RKO (cell line): ENCODE measurements at places on chromosomes 4 and X.

DNA sequence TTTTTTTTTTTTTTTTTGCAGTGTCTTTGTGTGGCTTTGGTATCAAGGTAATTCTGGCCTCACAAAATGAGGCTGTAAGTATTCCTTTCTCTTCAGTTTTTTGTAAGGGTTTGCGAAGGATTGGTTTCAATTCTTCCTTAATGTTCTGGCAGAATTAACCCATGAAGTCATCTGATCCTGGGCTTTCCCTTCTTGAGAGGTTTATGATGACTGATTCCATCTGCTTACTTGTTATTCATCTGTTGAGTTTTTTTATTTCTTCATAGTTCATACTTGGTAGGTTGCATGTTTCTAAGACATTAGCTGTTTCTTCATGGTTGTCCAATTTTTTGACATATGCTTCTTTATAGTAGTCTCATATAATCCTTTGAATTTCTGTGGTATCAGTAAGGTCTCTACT is 181.4 kb upstream of the PDE5A start:
- no peak for DNase-seq

- no peak for DNase-seq
Measured at GRCh38 chr4:81965454-81965853, 408.3 kb downstream of the HNRNPD start.

DNA sequence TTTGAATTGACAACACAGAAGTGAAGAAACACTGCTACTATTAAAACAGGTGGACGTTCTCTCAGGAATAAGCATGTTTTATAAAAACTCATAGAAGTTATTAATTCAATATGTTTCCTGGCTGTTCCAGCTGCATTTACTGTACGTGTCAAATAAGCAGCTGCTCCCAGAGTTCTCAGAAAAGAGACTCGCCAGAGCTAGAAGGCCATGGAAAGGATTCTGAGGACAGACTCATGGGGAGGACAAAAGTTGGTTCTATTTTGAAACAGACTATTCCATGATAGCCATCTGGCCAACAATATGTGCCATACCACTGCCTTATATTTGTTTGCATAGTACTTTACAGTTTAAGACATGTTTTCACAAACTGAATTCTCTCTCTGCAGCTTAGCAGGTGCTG is 136.5 kb downstream of the NR3C2 start:
- no peak for DNase-seq

GRCh38 chr4:169907705-169908104 is 118.5 kb downstream of the MFAP3L start:
- no peak for DNase-seq

- DNase-seq = no peak
Measured at GRCh38 chr4:112897543-112897942, 151.9 kb upstream of the ANK2 start.

DNA sequence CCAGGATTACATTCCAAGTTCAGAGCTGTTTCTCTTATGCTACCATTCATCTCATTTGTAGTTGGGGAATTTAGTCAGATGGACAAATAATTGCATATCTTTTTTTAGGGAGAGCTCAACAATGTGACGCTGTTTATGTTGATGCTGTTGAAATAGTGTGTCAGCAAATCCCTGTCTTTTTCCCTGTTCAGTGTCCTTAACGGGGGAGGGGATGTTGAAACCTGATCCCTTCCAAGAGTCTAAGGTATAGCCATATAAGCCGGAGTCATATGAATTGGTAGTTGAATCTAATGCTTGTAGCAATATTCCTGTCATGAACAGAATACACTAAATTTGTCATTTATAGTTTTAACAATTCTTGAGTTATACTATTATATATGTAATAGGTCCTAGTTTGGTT is 293.5 kb upstream of the FAT1 start:
- no peak for DNase-seq

GRCh38 chr4:6198768-6199421 is 1.5 kb downstream of the JAKMIP1 start:
- DNase-seq = no peak

GRCh38 chr4:158035662-158036195 is 137.1 kb downstream of the GASK1B start:
- no peak for DNase-seq

DNA sequence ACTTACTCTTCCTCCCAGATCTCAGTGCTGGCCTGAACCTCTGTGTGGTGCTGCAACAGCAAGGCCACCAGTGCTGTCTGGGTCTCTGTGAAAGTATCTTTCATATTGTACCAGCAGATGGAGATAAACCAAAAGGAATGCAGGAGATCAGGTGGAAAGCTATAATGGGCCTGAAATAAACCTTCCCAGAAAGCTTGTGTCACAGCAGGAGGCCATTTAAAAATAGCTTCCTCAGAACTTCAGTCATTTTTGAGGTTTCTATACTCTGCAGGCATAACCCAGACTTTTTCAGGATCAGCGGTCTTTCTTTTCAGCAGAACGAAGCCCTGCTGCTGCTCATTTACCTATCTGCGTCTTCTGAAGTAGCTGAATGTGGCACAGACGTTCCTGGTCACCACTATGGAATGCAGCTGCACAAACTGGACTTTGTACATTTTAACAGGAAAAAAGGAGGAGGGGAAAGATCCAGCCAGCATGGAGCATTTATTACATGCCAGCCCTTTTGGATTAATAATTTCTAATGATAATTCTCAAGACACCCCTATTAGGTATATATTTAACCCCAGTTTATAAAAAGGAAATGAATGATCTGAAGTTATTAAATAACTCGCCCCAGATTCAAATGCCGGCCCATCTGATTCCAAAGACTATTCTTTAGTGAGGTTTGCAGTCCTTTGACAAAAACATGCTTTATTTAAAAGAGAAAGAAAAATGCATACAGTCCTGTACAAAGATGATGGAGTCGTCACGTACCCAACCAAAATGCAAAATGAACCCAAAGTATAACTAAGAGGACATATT is 119.7 kb downstream of the NFKB1 start:
- peak; percentile 85 for DNase-seq

DNA sequence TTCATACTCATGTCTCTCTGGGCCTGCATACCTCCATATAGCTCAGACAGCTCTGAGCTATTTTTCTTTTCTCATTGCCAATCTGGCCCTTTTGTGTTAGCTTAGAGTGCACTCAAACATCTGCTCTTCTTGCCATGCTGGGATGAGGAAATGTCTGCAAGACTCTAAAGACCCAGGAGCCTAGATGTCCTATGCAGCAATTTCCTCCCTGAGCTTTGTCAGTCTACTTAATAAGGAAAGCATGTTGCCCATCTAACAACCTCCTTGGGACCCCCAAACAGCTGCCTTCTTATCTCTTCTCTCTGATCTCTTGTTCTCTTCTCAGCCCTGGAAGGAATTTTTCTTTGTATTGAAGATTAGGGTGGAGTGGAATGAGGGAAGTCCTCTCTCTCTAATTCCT is 69.2 kb downstream of the UCHL1 start:
- no peak for DNase-seq

DNA sequence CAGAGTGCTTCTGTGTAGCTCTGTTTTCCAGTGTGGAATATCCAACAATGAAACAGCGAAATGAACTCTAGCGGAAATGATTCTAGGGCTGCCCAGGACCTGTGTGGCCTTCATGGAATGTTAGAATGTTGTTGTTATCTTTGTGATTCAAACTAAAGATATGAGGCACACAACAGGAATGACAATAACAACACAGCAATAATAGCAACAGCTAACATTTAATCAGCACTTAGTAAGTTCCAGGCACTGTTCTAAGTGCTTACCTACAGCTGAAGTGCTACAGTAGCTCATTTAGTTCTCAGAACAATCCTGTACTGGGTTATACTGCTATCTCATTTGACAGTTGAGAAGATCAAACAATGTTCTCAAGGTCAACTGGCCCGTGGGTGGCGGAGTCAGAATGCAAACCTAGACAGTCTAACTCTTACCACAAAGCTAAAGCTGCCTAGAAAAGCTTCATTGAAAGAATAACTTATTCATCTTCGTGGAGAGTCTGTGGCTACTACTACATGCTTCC is 63.7 kb downstream of the MAML3 start:
- no peak for DNase-seq

DNA sequence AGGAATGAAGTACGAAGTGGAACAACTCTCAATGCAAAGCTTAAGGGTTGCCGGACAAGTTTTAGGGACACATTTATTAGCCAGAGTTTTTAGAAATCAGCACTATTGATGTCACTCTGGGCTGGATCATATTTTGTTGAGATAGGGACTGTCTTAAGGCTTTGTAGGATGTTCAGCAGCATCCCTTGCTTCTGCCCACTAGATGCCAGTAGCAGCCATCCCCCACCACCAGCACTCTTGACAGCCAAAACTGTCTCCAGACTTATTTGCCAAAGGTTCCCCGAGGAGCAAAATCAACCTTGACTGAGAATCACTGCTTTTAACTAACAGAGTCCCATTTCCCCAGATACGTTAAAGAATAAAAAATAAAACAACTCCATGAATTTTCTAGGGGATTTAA is 1497.3 kb downstream of the STIM2 start:
- DNase-seq = peak; percentile 44

DNA sequence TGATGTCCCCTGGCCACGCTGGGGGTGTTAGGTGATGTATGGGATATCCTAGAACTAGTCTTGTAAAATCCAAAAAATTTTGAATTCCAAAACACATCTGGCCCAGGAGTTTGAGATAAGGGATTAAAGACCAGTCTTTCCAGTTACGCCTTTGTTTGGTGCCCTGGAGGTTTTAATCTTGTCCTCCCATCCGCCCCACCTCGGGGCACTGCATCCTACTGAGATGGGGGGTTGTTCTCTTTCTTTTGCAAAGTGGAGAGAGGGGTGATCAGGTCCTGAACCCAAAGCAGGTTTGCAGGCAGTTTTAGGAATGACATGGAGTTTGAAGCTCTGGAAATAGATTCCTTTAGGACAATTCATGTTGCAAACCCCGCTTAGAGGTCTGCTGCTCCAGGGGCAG is 1.8 kb downstream of the SUV39H1 start:
- DNase-seq = no peak

- DNase-seq = no peak
Measured at GRCh38 chr4:140738139-140738538, 18.0 kb downstream of the TBC1D9 start.

DNA sequence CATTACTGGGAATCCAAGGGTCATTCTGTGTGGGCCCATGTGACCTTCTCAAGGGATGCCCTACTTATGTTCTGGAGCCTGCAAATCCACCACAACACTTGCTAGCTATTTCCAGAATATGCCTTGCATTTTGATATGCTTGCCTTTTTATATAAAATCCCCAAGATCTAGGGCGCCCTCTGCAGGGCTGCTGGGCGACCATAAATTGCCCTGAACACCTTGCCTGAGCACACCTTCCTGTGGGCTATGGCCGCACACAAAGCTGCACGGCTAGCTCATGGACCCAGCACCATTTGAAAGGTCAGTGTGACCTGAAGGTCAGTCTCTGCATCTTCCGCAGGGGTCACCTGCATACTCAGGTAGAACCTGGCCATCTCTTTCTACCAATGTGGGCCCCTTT is 311.7 kb downstream of the NLGN4X start:
- DNase-seq = peak; percentile 16

DNA sequence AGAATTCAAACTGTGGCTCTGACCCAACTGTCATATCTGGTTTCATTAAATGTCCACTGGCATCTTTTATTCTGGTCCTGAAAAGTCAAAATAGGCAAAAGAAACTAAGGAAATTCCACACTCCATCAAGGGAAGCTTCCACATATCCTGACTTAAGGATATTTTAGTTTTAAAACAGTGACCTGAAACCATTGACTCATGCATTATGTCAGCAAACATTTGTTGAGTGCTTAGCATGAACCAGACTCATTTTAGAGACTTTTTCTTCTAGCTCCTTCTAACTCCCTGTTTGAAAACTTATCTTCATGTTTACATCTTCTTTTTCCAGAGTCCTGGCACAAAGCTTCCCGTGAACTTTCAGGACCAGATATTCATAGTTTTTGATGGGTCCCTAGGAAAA is 6.9 kb upstream of the CXCL1 start:
- no peak for DNase-seq

DNA sequence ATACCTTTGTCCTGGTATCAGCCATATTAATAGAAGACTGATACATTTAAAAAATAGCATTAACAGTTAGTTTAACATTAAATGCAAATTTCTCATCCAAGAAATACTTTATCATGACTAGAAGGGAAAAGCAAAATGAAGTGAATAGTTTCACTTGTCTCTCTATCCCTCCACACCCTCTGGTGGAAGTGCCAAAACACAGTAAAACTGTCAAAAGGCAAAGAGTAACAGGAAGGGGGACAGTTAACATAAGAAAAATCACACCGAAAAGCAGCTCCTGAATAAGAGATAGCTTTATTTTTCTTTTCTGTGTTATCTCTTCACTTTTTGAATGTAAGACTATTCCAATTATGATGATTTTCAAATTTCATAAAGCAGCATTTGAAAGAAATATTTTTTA is 187.2 kb downstream of the FBXW7 start:
- DNase-seq = no peak

DNA sequence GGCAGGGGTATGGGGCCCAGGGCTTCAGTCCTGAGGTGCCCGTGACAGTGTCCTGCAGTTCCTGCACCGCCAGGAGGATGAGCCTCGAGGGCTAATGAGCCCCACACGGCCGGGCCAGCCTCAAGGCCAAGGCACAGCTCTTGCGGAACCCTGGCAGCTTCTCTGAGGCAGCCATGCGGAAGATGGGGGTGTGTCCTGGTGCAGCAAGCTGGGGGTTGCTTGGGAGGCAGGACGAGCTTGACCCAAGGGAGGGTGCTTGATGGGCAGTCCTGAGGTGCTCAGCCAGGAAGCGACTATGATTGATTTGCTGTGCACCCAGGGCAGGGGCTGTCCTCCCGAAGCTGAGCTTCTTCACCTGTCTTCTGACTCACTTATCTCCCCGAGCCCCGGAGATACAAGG is 9.1 kb upstream of the FGFR3 start:
- no peak for DNase-seq

DNA sequence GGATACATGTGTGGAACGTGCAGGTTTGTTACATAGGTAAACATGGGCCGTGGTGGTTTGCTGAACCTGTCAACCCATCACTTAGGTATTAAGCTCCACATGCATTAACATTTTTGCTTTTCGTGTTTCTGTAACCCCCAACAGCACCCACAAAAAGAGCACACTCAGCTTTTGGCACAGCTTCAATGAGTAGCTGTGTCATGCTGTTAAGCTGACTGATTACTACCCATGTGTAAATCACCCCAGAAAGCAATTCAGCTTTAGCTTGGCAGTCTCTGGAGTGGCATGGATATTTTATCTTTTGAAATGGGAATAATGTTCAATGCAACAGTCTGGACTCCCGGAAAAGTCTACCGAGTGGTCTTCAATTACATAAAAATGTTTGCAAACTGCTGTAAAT is 734.3 kb downstream of the STIM2 start:
- peak; percentile 45 for DNase-seq

GRCh38 chrX:98405376-98405775 is 1521.7 kb downstream of the RPA4 start:
- DNase-seq = peak; percentile 4

GRCh38 chr4:4791299-4792111 is 68.0 kb upstream of the MSX1 start:
- DNase-seq = no peak

DNA sequence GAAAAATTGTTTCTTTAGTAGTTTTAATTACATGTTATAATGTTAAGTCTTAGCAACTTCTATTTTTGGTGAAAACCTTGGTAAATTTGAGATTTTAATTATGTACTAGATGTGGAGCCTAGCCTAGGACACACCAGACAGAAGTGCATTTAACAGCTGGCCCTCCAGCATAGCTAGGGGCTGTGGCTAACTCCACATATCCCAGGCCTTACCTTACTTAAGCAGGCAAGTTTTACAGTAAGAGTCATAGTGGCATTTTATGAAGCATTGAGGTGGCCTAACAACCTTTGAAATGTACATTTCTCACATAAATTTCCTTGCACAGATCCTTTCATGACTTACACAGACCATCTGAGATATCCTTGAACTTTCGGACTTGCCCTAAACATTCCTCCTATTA is 71.6 kb upstream of the C4orf54 start:
- DNase-seq = no peak
